Mesenteric fat pad (tissue), 1 donor: ENCODE measurements at places on chromosomes 16 and 17.

DNA sequence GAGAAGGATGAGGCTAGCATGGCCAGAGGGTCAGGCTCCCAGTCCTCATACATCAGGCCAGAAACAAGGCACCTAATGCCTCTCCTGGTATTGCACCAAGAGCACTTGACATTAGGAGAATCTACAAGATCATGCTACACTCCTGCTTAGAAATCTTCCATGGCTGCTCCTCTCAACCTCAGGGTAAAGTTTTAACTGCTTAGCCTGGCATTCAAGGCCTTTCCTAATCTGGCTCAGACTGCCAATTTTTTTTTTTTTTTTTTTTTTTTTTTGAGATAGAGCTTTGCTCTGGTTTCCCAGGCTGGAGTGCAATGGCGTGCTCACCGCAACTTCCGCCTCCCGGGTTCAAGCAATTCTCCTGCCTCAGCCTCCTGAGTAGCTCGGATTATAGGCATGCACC lies 8.2 kb downstream of the PIP4K2B start:
- DNase-seq, result no peak

GRCh38 chr17:21176773-21177395 lies 37.1 kb downstream of the TMEM11 start:
- peak; percentile 53 for DNase-seq

DNA sequence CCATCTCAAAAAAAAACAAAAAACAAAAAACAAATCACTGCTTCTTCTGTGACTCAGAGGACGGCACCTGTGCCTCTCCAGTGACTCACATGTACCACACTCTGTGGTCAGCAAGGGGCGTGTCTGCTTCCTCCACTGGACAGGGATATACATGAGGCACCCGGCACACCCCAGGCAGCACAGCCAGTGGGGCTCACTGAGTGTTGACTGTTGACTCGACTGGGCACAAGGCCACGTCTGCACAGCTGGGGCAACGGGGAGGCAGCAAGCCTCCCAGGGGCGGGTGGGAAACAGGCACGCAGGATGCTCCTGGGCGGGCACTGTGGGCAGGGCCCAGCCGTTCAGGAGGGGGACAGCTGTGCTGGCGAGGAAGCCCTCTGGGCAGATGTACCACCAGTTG lies 64.1 kb downstream of the TIMM22 start:
- DNase-seq, result no peak

DNA sequence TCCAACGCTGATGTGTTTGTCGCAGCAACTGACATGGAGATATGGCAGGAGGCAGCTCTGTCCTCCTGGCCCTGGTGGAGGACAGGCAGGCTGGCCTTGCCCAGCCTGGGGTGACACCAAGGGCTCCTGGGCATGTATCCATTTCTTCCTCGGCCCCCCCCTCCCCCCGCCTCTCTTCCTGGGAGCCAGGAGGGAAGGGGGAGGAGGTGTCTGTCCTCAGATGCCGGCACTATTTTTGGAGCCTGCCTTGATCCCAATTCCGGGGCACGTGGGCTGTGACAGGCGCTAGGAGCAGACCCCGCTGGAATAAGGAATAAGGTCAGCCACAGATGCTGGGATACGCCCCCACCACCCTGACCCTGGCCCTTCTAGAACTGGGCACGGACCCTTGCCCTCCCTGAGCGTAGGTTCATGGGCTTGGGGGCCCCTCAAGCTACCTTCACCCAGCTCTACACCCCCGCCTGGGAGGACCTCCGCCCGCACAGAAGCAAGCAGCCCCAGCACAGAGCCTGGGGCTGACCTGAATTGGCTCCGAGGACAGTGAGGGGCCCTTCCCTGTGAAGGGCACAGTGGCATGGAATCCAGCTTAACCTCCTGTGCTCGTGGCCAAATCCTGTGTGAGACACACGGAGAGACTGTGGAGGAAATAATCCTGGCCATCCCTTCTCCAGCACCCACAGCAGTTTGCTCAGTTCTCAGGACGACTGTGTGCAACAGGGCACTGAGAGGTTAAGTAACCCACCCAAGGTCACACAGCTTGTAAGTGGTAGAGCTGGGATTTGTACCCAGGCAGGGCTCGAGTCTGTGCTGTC lies 24.1 kb downstream of the SEC14L5 start:
- no peak for DNase-seq

DNA sequence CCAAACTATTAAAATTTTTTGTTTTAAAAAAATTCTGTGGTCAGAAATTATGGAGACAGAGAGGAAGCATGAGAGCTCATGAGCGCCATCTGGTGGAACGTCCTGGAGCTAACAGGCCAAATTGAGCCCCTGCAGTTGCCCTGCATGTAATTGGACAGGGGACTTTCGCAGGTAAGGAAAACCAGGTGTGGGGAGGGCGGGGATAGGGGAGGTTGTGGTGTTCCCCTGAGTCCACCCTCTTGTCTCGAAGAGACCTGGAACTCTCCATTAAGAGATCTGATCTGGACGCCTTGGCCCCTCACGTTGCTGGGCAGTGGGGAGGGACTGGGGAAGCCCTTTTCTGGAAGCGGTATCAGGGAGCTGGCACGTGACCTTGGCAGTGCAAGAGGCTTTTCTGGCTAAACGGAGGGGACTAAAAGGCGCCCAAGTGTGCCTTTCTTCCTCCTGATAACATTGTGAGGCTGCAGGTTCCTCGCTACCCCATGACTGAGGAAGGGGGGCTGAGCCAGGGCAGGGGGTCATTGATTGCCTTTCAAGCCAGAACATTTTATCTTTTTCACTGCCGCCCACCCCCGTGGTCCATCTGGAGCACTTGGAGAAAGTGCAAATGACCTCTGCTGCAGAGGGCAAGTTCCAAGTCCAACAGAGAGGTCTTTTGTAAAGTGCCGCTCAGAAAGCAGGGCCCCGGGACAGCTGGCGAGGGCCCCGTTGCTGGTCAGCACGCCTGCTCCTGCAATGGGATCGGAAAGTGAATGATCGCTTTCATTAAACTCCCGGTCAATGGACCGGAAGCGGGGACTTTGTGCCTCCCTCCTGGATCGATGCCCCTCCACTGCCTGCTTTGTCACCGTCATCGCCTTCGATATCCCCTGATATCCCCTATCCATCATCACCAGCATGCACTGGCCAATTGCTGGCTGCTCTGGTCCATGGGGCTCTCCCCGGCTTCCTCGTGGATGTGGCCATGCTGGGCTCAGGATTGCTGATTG lies 18.4 kb downstream of the PDILT start:
- no peak for DNase-seq

- DNase-seq, result no peak
Observed at GRCh38 chr17:4609761-4610160, 25.4 kb downstream of the SMTNL2 start.

- DNase-seq, result no peak
Observed at GRCh38 chr16:88833086-88833485, 21.4 kb upstream of the APRT start.

GRCh38 chr16:510066-510825 lies 17.3 kb upstream of the CAPN15 start:
- DNase-seq, result no peak
